OCI-M1 (cell line): ENCODE measurements at places on chromosomes 13 and 19.

DNA sequence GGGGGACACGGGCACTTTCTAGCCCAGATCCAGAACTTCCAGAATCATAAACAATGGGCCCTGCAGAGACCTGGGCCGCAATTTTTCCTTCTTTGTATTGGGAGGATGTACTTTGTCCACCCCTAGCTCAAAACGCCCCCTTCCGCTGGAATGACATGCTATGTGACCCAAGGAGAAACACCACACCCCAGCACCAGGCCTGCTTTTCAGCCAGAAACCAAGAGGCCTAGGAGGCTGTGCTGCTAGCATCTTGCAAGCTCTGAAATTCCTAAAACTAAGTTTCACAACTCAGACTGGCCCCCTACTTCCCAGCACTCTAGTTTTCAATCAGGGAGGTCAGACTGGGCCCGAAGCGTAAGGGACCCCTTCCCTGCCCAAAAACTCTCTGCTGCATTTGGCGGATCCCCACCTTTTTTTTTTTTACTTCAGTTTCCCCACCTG, 538 bp downstream of the LSM4 start:
- peak; percentile 83 for DNase-seq

- peak; percentile 88 for DNase-seq
Measured at GRCh38 chr19:1173845-1174809, at the start of gene SBNO2. Gene SBNO2 (minus strand): TSS chr19:1174268. CDS start chr19:1154276, 19,992 bp downstream.

DNA sequence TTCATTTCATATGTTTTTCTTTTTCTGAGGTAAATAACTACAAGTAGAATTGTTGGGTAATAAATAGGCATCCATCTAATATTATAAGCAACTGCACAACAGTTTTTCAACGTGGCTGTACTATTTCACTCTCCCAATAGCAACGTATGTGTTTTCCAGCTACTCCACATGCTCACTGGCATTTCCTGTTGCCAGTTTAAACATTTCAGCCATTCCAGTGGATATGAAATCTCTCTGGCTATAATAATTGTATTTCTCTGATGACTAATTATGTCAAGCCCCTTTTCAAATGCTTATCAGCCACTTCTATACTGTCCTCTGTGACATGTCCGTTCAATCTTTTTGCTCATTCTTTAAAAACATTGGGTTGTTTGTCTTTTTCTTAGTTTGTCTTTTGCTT, 26.8 kb upstream of the ALOX5AP start:
- no peak for DNase-seq

DNA sequence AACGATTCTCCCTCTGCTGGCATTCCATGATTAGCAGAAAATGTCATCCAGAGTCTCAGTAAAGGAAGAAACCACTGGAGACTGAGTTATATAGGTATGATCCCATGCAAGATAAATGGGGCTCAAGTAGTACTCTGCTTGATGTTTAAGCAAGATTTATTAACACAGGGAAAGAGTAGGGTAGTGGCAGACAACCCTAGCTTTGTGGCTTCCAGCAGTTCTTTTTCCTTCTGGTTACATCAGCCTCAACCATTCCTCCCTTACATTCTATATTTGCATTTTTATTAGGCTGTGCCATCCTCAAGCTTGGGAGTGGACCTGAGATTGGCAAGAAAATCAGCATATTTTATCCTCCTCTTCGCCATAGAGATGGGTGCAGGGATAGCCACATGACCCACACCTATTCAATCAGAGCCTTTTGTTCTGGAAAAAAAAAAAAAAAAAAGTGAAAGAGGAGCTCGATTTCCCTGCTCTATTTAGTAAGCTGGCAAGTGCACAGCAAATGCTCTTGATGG, 402.1 kb downstream of the ZNF536 start:
- no peak for DNase-seq

GRCh38 chr19:2038284-2039088, 12.6 kb downstream of the MKNK2 start:
- DNase-seq = no peak

DNA sequence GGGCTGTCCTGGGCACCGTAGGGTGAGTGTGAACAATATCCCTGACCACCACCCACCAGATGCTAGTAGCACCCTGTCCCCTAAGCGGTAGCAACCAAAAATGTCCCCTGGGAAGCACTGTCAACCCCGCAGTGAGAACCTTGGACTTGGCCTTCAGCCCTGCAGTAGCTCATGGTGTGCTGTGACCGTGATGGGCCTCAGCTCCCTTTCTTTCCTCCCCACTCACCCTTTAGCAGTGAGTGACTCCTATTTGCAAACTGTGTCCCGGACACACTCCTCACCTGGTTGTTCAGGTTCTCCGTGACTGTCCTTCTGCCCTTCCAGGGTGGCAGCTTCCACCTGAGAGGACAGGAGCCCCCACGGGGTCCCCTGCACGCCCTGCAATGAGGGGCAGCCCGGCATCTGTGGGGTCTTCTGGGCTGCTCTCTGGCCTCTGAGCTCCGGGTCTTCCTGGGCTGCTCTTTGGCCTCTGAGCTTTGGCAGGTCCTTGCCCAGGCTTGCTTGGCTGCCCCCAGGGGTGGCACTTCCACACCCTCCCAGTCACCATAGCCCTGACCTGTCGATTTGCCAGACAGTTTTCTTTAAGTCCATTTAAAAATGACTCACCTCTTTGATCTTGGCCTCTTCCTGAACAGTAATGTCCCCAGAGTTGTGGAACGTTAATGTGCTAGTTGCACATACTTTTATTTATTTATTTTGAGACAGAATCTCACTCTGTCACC, 3.8 kb downstream of the KDM4B start:
- DNase-seq = no peak

- DNase-seq = no peak
Measured at GRCh38 chr19:42185277-42185676, 32.2 kb downstream of the DEDD2 start.

- DNase-seq = no peak
Measured at GRCh38 chr13:48928757-48929430, 46.8 kb upstream of the FNDC3A start.

- DNase-seq = no peak
Measured at GRCh38 chr19:41316306-41316920, 6.4 kb downstream of the CCDC97 start.

DNA sequence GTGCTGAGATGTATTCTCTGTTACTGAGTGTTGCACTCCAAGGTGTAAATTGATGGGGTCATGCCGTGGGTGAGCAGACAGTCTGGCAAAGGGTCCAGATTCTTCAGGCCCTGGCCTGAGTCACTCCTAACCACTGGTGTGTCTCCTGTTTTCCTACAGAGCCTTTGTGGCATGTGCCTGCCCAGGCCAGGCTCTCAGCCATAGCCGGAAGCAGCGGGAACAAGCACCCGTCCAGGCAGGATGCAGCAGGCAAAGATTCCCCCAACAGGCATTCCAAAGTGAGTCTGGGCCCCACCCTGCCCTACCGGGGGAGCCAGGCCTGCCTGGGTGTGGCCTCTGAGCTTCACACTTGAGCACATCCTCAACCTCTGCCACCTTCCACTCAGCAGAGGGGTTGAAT, 61.9 kb downstream of the DPF1 start:
- no peak for DNase-seq

GRCh38 chr13:95499811-95500712, 52.5 kb upstream of the CLDN10 start:
- DNase-seq = no peak

- DNase-seq = no peak
Measured at GRCh38 chr13:109517517-109517916, 268.9 kb downstream of the IRS2 start.

DNA sequence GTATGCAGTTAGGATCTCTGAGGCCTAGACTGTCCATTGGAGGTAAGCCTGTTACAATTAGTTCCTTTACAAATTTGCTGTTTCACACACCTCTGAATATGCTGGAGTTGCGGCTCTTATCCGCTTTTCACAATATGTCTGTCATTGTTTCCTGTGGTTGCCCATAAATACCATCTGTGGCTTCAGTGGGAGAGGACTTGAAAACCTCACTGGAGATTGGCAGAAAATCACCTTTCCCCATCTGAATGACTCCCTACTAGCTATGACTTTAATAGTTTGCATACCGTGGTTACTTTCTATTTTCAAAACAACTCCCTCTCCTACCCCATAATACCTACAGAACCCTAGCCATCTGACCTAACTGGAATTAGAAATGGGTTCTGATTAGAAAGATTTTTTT, 454.3 kb downstream of the PCDH17 start:
- peak; percentile 83 for DNase-seq

DNA sequence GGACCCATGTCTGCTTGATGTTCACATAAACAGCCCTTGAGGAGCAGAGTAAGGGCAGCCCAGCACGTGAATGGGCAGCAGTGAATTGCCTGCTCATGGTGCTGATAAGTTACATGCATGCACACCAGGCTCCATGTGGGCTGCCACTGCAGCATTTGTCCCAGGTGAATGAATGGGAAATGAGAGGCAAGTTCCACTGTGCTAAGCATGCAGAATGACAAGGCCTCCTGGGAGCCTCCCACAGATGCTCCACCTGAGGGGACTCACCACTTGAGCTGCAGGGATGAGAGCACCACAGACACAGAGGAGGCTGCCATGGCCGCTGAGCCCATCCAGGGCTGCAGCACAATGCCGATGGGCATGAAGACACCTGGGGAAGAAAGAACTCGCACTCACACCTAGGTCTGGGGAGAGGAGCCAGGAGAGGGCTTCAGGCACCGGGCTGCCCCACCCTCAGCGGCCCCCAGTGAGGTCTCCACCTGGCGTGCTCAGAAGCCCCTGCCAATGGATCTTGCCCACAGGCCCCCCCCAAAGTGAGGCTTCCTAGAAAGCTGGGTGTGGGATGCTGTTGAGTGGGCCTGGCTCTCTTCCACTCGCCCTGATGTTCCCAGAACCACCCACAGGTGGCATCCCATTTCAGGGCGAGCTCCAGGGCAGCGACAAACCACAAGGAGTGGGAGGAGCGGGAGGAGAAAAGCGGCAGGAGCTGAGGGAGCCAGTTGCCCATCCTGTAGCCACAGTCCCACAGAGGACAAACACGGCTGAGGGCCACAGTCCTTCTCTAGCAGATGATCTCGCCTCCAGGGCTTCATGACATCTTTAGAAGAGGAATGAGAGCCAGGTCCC, 73.8 kb downstream of the CCDC70 start:
- DNase-seq = peak; percentile 32

DNA sequence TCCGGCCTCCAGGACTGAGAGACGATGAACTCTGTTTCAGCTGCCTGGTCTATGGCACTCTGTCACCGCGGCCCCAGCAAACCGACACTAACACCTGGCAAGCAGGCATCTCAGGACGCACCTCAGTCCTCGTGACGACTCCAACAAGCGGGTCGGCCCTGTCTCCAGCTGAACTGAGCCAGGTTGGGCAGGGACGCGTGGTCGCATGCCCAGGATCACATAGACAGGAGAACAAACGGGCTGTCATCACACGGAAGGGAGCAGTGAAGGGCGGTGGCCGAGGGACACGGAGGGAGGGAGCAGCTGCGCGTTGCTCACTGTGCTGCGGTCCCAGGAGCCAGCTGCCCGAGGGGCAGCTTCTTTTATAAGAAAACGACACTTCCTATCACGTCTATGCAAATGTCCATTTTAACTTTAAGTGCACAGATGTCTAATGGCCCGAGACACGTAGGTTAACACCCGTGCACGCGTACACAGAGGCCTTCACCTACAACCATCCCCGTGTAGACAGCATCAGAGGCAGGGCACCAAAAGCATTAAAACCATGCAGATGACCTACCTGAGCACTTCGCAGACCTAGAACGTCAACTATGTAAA, 8.9 kb downstream of the SGTA start:
- no peak for DNase-seq

DNA sequence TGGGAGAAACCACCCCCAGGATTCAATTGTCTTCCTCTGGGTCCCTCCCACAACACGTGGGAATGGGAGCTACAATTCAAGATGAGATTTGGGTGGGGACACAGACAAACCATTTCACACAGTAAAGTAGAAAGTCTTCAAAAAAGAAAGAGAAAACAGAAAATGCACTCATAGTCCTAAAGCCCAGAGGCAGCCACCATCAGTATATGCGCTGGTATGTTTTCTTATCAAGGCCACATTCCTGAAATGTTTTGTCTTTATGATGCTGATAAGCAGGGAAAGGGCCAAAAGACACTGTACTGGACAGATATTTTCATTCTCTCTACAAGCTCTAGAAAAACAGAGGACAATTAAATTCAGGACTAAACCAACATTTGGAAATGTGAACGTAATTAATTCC, 375.8 kb upstream of the TSHZ3 start:
- no peak for DNase-seq
